ENCODE measurements at places on chromosomes 13 and 19.
A peak's percentile ranks its signal among the peaks of the same experiment; 100 is the strongest.

DNA sequence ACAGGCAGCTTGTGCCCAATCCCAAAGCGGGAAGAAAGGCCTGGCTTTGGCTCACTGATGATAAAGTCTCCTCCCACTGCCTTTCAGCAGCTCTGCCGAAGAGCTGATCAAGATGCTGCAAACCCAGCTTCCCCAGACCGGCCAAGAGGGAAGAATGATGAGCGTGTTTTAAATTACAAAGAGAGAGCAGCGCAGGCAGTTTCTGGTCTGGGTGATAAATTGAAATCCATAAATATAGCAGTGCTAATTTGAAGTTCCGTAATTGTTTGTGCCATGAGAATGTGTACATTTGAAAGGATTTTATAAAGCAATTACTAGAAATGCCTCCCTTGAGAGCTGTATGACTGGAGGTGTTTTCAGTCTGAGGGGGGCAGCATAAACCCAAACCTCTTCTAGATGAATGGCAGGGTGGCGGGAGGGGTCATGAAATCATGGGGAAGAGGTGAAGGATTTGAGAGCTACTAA is 171.8 kb downstream of the STK24 start:
- peak; percentile 62 for DNase-seq

DNA sequence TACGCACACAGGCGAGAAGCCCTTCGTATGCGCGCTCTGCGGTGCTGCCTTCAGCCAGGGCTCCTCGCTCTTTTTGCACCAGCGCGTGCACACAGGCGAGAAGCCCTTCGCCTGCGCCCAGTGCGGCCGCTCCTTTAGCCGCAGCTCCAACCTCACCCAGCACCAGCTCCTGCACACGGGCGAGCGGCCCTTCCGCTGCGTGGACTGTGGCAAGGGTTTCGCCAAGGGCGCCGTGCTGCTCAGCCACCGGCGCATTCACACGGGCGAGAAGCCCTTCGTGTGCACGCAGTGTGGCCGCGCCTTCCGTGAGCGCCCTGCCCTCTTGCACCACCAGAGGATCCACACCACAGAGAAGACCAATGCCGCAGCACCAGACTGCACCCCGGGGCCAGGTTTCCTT is 4.7 kb downstream of the ZNF324B start:
- no peak for DNase-seq

DNA sequence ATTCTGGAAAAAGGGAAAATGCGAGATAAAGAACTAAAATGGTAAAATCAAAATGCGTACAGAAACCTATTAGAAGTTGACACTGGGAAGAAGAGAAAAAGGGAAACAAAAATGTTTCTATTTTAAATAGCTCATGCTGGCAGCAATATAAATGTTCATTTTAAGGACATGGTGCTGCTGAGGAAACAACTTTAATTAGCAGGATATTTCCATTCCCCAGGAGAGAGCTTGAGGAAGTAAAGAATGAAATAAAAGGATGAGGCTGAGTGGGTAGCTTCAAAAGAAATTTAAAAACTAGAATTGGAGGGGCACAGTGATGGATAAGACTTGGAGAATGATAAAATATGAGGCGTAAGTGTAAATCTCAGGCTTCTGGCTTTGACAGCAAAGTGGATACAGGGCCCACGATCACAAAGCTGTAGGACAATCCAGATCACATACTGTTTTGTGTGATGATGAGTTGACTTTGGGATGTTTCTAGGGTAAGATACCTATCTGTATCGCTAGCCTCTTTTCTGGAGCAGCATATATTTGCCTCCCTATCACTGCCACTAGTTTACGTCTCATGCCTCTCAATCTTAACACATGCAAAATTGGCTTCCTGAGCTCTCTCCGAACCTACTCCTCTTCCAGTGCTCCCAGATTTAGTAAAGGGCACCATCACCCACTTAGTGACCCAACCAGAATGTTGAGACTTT is 571.3 kb upstream of the MIR17HG start:
- DNase-seq = no peak

GRCh38 chr19:38650911-38651584 is 3.6 kb downstream of the ACTN4 start:
- no peak for DNase-seq

DNA sequence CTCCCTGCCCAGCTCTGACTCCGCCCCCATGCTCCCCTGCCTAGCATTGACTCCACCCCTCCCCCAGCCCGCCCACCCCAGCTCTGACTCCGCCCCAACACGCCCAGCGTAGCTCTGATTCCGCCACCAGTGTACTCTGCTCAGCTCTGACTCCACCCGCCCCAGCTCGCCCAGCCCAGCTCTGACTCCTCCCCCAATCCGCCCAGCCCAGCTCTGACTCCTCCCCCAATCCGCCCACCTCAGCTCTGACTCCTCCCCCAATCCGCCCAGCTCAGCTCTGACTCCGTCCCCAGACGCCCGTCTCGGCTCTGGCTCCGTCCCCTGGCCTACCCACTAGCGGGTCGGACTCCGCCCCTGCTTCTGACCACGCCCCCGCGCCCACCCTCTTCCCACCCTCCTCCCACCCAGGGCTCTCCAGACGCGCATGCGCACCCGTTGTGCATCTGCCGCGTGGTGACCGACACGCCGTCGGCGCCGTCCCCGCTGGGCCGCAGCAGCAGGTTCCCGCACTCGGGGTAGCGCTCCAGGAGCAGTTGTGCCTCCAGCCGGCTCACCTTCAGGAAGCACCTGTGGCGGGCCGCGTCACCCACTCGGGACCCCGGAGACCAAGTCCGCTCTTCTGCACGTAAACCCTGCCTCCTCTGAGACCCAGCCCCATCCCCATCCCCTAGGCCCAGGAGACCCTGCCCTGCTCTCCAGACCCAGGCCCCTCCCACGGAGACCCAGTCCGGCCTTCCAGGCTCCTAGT is 10.2 kb downstream of the STAP2 start:
- no peak for DNase-seq

DNA sequence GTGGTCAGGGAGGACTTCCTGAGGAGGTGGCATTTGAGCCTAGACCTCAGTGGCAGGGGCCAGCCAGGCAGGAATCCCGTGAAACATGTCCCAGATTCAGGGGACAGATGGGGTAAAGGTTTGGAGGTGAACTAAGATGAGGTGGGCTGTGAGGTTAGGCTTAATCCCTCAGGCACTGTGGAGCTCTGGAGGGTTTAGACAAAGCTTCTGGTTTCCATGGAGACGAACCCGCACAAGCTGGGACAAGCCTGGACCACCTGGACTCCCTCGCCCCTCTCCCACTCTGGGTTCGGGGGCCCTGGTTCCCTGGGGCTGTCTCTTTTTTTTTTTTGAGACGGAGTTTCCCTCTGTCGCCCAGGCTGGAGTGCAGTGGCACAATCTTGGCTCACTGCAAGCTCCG is 15.7 kb downstream of the TJP3 start:
- DNase-seq = no peak

DNA sequence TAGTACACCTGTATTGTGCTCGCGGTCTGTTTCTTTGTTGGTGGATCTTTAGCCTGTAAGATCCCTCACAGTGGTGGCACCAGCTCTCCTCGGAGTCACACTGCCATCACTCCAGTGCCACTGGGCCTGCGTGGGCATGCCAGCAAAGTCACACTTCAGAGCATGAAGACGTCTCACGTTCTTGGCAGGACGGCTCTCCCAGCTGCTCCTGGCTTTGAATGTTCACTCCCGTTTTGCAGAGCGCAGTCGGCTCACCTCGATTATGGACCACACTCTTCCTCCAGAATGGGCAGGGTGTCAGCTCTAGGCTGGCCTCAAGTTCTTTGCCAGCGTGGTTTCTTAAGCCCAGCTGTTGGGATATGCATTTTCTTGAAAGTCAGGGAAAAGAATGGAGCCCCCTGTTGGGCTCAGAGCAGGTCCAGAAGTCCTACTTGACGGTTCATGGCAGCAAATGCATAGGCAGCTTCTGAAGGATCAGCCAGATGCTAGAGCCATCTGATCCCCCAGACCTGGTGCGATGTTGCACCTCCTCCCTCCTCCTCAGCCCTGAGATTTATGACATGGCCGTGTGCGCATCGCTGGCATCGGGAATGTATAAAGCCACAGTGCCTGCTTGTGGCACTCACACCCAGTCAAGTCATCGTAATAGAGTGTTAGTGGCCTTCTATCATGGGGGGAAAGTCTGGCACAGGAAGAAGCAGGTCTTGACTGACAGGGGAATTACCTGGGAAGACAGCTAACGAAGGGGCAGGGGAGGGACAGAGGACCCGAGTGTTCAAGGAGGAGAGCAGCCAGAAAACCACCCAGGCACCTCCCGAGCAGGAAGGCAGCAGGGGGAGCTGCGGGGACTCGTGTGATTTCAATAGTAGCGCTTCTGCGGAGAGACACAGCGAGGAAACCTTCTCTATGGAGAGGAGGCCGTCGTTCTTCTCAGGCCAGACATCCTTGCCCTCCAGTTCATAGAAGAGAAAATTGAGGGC is 40.2 kb upstream of the NPAS1 start:
- no peak for DNase-seq

- no peak for DNase-seq
Measured at GRCh38 chr19:6736169-6736916, 1.0 kb downstream of the GPR108 start.

DNA sequence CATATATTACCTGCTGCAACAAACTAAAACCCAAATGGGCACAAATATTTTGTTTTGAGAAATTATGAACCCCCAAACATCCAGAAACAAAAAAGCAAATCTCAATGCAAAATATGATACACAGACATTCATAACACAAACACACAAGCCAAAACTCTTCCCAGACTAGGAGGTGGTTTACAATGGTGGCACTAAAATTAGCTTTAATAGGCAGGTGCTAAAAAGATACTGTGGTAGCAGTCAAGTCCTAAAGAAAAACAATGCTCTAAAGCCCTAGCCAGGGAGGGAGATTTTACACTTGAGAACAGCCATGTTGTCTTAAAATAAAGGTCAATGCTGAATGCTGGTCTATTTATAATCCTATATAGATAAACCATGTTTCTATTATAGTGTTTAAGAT is 65.0 kb downstream of the DOCK9 start:
- no peak for DNase-seq

DNA sequence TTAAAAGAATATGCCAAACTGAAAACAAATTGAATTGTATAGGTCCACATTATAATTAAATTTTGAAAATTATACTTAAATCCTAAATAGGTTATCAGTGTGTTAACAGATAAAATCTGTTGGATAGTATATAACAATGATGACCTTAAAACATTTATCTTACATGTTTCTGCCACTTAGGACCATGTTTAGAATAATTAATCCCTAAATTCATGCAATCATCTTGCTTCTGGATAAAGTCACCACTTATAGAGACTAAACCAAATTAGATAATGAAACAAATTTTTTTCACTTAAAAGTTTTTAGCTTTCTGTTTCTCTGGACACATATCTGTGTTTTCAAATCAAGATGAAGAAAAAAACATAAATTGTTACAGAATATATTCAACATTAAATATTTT is 511.7 kb upstream of the MIR17HG start:
- DNase-seq = no peak

DNA sequence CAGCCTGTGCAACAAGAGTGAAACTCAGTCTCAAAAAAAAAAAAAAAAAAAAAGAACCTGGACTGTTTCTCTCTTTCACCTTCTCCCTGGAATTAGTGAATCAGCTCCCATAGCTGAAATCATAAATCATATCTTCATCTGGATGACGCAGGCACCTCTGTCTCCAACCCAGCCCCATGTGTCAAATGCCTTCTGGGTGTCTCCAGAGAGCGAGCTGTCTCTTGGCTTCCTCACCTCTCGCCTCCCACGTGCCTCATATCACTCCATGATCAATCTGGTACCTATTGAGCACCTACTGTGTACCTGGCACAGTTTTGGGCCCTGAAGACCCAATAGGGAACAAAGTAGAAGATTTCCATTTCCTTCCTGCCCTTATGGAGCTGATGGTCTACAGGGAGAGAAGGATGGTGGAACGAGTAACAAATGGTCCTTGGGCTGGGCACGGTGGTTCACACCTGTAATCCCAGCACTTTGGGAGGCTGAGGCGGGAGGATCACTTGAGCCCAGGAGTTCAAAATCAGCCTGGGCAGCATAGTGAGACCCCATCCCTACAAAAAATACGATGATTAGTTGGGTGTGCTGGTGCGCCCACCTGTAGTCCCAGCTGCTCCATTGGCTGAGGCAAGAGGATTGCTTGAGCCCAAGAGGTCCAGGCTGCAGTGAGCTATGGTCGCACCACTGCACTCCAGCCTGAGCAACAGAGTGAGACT is 2.5 kb downstream of the HSD11B1L start:
- no peak for DNase-seq

- DNase-seq = no peak
Measured at GRCh38 chr13:111577956-111578605, 257.6 kb downstream of the TEX29 start.

- no peak for DNase-seq
Measured at GRCh38 chr19:33496038-33496895, 25.3 kb downstream of the PEPD start.

GRCh38 chr19:2977001-2977745 is at the start of gene TLE6:
TSS of gene TLE6 (plus strand) at chr19:2977564. CDS start at chr19:2978234, 670 bp downstream.
- DNase-seq = peak; percentile 95

DNA sequence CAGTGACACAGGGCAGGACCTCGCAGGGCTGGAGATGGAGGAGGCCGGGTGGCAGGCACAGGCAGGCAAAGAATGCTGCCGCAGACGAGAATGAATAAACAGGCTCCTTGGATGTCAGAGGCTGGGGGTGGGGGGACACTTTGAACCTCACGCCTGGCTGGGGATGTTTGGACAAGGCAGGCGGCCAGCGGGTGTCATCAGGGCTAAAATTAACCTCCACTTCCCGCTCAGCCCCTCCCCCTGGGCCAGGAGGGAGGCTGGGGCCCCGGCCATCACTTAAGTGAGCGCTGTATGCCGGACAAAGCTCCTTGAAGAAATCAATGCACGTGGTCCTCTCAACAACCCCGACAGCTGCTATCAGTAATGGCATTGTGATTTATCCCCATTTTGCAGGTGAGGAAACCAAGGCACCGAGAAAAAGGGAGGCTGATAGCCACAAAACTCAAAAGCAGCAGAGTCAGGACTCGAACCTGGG is 10.3 kb upstream of the FUT5 start:
- DNase-seq = peak; percentile 47

- no peak for DNase-seq
Measured at GRCh38 chr19:49830766-49831165, 12.7 kb downstream of the MED25 start.

GRCh38 chr19:8240274-8241229 is 31.4 kb downstream of the CERS4 start:
- DNase-seq = no peak

DNA sequence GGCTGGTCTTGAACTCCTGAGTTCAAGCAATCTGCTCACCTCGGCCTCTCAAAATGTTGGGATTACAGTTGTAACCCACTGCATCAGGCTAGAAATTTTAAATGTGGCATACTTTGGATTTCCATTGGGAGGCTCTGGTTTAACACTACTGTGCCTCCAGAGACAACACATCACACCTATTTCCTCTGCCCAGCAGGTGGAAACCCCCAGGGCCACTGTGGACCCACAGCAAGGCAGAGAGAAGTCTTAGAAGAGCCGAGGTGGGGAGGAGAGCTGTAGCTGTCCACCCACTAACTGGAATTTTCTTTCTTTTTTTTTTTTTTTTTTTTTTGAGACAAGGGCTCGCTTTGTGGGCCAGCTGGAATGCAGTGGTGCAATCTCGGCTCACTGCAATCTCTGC is 39.4 kb downstream of the IER2 start:
- no peak for DNase-seq

GRCh38 chr13:44837250-44837649 is 152.0 kb downstream of the NUFIP1 start:
- DNase-seq = no peak

GRCh38 chr19:5832061-5832460 is 7.4 kb downstream of the FUT6 start:
- no peak for DNase-seq

GRCh38 chr19:10565028-10565566 is 713 bp downstream of the KRI1 start:
- DNase-seq = no peak

GRCh38 chr19:33921165-33921564 is 124.5 kb downstream of the KCTD15 start:
- DNase-seq = no peak

Measured in NCI-H1417 treated with DMSO at 0.1 percent for 48 hours (cell line).